ENCODE measurements at places on chromosomes 3 and 15. TPM values are rescaled to one million over a fixed set of nuclear protein-coding genes. Genes with fewer than 3 reads are reported as not detected.
A peak's percentile ranks its signal among the peaks of the same experiment; 100 is the strongest.

DNA sequence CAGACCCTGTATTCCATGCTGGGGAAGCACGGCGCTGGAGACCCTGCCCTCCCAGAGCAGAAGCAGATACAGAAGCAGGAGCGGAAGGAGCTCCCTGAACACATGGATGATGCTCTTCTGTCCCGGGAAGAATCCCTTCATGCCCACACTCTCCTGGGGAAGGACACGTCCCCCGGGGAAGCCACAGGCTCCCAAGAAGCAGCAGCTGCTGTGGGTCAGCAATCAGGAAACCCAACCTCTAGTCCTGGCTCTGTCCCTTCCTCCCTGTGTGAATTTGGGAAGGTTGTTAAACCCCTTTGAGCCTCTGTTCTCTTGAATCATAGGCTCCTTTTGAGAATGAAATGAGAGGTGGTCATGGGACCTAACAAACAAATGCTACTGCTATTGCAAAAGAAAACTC is 176.2 kb upstream of the TPM1 start:
- no peak for DNase-seq

DNA sequence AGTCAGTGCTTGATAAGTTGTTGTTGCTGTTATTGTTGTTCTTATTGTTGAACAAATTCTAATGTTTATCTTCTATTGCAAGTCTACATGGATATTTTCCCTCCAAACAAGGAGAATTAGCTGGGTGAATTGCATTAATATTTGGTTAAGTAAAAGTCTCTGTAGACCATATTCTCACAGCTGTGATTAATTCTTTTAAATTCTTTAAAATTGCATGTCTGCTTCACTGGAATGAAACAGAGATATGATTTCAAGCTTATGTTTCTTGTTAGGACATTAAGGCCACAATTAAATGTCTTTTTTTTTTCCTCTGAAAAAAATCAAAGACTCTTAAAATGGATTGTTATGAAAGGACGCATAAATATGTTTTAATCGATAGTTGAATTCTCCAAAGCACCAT is 153.4 kb downstream of the EBLN2 start:
- no peak for DNase-seq

DNA sequence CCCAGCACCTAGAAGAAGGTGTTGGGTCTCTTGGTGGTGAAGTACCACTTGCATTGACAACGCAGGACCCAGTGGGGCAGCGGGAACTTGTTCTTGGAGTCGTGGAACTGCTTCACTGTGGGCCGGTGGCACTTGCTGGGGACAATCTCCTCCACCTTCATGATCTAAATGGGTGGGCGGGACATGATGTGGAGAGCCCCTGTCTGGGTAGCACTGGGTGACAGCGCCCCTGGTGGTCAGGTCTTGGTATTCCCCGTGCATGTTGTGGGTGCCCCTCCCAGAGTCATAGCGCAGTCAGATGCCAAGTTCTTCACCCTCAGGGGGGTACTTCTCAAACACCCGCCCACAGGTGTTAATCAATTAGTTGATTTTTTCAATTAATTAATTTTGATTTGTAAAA is 60.2 kb downstream of the AGBL1 start:
- no peak for DNase-seq

DNA sequence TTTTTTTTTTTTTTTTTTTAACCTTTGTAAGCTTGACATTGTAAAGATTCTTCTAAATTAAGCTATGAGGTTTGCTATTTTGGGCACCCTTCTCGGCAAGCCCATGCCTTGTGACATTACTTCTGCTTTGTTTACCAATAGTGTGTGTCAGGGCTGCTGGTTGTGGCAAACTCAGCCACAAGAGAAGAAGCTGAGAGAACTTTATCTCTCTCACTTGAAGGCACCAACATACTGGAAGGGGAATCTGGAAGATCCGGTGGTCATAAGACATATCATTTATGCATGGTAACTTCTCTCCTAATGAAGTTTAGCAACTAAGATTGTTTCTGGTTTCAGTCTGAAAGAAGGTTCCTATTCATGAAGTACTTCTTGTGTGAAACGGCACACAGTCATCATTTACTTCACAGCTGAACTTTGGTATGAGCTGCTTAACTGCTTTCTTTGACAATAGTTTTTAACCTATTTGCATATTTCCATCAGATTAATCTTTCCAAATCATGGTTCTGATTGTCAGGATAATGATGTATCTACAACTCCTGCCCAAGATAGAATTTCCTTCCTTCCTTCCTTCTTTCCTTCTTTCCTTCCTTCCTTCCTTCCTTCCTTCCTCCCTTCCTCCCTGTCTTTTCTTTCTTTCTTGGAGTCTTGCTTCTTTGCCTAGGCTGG is 189.3 kb downstream of the NFKBIZ start:
- DNase-seq = peak; percentile 66

GRCh38 chr15:62649793-62650420 is 392.6 kb upstream of the TPM1 start:
- DNase-seq = no peak

- no peak for DNase-seq
Measured at GRCh38 chr3:42027571-42027970, 63.6 kb upstream of the TRAK1 start.

- no peak for DNase-seq
Measured at GRCh38 chr15:40992241-40992741, 39.0 kb downstream of the CHAC1 start.

- no peak for DNase-seq
Measured at GRCh38 chr3:170623524-170623923, 37.6 kb upstream of the SLC7A14 start.

DNA sequence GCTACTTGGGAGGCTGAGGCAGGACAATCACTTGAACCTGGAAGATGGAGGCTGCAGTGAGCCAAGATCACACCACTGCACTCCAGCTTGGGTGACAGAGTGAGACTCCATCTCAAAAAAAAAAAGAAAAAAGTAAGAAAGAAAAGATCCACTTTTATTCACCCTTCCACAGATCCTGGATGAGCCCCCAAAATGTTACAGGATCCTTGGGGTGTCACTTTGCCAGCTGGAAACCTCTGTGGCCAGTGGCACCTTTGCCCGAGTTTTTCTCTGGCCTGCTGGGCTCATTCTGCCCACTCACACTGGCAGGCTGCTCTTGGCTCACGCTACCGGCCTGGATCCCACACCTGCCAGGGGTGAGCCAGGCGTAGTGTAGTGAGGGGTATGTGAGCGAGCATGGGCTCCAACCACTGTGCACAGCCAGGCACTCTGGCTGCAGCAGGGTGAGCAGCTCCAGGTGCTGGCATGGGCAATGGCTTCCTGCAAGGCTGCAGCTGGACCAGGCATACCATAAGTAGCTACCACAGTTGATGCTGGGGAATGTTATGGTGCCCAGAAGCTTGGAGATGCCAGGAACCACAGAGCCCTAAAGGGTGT is 57.8 kb upstream of the C15orf39 start:
- DNase-seq = no peak

DNA sequence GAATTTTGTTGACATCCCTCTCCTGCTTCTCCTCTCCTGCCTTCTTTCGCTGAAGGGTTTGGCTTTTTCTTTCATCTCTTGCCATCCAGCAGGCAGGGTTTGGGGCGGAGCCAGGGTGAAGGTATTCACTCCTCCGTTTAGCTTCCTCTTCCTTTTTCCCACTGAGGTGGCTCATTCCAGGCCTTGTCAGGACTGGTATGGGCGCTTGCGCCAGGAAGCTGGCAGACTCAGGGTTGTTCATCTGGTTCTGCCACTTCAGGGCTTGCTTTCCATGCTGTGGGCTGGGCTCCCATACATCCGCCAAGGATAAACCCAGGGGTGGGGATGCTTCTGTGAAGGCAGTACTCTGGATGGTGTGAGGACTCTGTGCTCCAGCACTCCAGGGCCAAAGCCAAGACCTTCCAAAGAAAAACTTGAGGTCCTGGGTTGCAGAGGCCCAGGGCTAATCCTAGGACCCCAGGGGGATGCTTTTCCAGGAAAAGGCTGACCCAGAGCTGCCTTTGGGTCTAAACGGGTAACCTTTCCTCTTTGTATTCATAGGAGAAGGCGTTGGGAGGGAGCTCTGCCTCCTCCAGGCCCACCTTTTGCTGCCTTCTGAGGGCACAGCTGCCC is 7.7 kb upstream of the AMOTL2 start:
- DNase-seq = no peak

DNA sequence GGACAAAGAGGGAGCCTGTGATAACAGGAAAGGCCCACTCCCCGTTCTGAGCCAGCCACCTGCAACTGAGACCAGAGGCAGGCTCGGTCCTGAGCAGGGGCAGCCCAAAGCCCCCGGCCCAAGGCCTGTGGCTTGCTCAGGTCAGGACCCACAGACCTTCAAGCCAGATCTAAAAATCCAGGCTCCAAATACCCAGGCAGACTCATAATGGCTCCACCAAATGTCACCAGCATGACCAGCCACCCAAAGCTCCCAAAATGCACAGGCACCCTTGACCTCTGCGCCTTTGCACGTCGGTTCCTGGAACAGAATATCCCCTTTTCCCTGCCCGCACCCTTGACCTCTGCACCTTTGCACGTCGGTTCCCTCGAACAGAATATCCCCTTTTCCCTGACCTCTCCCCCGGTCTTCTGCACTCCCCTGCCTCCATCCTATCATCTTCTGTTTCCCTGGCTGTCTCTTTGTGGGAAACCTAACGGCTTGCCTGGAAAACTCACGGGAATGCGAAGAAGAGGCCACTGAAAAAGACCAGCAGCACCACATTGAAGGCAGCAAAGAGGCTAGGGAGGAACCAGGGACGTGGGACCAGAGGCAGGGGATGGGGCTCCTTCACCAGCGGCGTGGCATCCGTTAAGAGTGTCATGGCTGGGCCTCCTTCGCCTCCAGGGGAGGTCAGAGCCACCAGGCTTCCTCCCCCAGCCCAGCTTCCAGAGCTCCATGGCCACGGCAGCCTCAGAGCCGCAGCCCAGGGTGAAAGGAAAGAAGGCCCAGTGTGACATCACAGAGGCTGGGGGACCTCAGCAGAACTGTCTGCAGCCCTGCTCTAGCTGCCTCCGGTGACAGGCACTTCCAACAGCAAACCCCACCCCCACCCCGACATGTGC is at the start of gene ZDHHC19:
TSS of gene ZDHHC19 (minus strand) at position 728 of the 884 bp plus-strand sequence. CDS start at position 643, 85 bp downstream.
- DNase-seq = no peak

GRCh38 chr3:111653766-111654165 is 58.6 kb upstream of the ZBED2 start:
- DNase-seq = no peak

HRG gene
- not detected for polyA plus RNA-seq

GOLGA8T gene
- not detected for polyA plus RNA-seq

GOLGA6L7 gene
- polyA plus RNA-seq = not detected

RASGRP1 gene
- polyA plus RNA-seq = 17.7 TPM

DNA sequence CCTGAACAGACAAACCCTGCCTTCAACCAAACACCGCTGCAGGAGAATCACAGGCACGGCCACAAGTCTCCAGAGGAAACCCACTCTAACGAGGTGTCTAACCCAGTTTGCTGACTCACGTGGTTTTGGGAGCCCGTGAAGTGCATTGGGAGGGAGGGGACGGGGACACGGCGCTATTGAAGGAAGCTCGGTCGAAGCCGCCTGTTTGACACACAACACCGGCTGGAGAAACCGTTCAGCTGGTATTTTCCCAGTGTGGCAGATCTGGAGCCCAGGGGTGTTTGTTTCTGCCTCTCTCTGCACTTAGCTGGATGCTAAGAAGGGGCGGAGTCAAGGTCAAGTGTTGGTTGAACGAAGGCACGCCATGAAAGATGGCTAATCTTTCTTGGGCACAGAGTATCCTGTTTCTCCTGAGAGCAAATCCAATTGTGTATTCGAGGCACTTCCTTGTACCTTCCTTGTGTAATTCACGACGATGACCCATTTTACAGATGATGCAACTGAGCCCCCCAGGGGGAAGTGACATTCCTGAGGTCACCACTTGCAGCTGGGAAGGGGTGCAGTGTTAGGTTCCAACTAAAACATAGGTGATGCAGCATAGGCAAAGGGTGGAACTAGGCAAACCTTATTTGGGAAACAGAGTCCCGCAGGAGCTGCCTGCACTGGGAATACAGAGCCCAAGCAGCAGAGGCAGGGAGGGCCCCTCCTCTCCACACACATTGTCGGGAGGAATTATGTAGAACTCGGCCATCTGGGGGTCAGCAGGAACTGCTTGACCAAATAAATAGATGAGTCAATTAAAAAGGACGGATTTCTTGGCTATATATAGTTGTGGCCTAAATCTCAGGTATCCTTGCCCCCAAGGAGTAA is 22.5 kb downstream of the SLC6A6 start:
- no peak for DNase-seq

GRCh38 chr15:63602595-63602994 is 5.4 kb downstream of the FBXL22 start:
- peak; percentile 22 for DNase-seq

ROPN1 gene
- not detected for polyA plus RNA-seq

P2RY14 gene
- polyA plus RNA-seq = 12.3 TPM

- no peak for DNase-seq
Measured at GRCh38 chr3:161549261-161549660, 52.7 kb downstream of the OTOL1 start.
